ENCODE measurements at places on chromosomes 2 and 18.

DNA sequence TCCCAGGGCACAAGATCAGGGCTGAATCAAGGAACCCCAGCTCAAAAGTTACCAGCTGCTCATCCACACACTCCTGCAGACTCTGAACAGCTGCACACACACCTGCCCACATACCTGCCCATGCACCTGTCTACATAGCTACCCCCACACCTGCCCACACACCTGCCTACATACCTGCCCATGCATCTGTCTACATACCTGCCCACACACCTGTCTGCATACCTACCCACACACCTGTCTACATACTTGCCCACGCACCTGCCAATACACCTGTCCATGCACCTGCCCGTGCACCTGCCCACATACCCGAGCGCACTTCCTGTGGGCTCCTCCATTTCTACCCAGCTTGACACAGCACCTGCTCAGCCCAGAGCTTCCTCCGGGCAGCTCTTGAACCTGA lies 122.8 kb upstream of the AGAP1 start:
- no peak for DNase-seq

DNA sequence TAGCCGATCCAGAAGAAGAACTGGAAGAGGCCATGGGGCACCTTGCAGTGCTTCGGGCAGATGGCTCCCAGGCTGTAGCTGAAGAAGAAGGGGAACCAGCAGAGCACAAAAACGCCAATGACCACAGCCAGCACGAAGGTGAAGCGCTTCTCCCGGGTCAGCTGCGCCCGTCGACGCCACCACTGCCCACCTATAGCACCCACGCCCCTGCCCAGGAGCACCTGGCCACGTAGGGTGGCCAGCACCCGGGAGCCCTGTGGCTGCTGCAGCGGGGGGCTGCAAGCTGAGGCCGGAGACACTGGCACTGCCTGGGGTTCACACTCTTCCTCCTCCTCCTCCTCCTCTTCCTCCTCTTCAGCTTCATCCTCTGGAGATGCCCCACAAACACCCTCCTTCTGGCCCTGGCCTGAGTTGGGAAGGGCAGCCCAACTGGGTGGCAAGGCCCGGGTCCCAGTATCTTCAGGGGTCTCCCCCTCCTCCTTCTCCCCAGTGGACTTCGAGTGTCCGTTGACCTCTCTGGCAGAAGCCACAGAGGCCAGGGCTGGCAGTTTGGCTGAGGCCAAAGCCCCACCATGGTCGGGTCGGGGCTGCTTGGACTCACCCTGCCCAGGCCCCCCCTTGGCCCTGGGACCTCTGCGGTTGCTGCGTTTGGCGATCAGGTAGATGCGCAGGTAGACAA lies 1.3 kb downstream of the ADRA2B start:
- DNase-seq: no peak

- peak; percentile 53 for DNase-seq
These were observed 22.5 kb upstream of the ACVR1 start for GRCh38 chr2:157898591-157898996.

- DNase-seq: no peak
These were observed 870.8 kb upstream of the ID2 start for GRCh38 chr2:7811073-7811472.

DNA sequence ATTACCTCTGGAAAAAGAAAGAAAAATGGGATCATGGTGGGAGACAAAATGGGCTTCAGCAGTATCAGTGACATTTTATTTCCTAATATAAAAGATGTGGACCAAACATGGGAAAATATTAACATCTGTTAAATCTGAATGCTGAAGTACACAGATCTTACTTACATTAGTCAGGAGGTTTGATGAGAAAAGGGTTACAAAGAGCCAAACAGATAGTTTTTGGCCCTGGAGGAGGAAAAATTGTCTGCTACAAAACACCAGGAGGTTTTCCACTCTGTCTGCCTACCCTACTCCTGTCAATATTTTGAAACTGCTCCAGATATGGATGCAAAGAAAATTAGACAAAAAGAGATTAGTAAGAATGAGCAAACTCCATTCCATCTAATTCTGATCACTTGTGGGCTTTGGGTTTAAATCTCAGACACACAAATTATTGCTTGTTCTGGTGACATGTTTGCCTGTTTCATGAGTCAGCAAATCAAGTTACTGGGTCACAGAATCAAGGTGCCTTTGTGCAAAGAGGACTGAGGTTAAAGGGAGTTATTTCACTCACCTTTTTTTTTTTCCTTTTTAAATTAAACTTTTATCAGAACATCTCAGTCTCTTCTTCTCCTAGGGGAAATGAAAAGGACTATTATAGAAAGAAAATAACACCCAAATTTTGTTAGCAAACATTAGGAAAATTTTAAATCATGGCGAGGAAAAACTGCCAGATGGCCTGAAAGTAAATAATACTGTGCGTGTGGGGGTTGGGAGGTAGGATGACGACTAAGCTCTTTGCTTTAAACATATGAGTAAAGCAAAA lies 87.0 kb upstream of the SPATS2L start:
- DNase-seq: no peak

- DNase-seq: no peak
These were observed 214.8 kb downstream of the MTX2 start for GRCh38 chr2:176483901-176484568.
